ENCODE measurements at places on chromosomes 16 and 17.

DNA sequence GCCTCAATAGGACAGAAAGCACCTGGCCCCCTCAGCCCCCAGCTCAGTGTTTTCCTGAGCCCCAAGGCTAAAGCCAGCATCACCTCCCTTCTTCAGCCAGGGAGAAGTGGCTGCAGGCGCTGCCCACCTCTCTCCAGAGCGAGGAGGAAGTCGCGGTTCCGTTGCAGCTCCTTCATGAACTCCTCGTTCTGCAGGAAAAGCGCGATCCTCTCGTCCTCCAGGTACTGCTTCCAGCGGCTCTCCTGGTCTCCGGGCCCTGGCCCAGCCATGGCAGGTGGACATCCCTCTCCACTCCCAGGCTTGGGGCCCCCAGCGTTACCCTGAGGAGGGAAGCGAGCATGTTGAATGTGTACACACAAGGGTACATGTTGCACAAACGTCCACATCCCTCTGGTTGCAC is 22.7 kb upstream of the MRPS23 start:
- ATAC-seq = no peak

DNA sequence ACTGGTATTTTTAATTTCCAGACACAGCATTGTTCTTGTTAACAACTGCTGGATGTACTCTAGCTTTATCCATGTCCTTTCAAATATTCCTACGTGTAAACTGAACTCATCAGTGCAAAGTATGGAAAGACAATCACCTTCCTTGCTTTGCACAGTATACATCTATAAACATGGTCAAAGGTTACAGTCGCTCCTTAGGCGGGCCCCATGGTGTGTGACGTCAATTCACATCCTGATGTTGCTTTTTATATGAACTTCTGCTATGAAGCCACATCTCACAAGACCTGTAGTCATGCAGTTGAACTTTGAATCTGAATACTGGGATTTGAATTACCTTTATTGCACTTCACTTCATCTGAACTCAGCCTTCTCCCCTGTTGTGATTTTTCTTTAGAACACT is 447.6 kb upstream of the PSMD7 start:
- ATAC-seq = no peak

DNA sequence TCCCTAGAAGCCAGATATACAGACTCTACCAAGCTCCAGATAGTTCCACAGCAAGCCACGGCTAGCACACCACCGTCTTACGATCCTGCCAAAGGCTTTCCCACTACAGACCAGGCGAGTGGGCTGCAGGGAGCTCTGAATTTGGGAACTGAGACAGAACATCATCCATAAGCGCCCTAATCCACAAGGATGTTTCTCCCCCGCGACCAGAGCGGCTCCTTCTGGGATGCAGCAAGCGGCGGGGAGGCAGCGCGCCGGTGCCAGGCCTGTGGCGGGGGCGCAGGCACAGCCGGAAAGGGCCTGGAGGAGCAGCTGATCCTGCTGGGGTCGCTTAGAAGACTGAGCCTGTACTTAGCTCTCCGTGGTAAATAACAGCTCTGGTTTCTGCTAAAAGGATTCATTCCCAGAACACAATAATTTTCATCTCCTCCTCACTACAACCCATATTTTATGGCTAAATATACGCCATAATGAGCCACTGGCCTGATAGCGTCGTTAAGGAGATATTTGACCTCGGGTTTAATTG is 16.2 kb upstream of the FOXF1 start:
- no peak for ATAC-seq

- peak; percentile 42 for ATAC-seq
Measured at GRCh38 chr16:17461951-17462729, 8.6 kb downstream of the XYLT1 start.

DNA sequence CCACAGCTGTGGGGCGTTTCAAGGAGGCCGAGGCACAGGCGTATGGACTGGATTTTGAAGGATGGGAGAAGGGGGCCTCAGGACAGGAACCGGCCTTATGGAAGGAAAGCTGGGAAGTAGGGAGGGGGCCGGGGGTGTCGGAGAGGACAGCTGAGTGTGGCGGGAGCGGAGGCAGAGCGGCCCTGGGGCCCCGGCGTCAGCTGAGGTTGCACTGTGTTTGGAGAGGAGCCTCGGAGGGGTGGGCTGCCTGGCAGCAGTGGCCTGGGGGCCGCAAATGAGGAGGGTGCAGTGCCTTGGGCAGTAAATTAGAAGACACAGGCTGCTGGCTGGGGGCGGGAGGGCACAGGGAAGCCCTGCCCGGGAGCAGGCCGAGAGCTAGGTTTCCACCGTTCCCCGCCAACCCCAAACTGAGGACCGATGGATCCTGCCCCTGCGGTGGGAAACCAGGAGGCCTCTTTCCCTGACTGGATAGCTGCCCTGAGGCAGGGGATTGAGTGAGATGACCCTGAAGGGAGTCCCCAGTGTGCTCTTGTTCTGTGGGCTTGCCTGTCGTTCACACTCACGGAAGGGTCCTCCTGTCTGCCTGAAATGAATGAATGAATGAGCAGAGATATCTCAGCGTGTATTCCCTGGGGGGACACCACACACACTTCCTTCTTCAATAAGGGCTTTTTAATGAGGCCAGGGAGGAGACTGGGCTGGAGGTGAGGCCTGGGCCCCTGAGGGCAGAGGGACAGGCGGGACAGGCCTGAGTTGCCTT is 18.4 kb downstream of the FOXJ1 start:
- ATAC-seq = no peak

GRCh38 chr17:68222606-68223005 is 25.2 kb upstream of the AMZ2 start:
- no peak for ATAC-seq

DNA sequence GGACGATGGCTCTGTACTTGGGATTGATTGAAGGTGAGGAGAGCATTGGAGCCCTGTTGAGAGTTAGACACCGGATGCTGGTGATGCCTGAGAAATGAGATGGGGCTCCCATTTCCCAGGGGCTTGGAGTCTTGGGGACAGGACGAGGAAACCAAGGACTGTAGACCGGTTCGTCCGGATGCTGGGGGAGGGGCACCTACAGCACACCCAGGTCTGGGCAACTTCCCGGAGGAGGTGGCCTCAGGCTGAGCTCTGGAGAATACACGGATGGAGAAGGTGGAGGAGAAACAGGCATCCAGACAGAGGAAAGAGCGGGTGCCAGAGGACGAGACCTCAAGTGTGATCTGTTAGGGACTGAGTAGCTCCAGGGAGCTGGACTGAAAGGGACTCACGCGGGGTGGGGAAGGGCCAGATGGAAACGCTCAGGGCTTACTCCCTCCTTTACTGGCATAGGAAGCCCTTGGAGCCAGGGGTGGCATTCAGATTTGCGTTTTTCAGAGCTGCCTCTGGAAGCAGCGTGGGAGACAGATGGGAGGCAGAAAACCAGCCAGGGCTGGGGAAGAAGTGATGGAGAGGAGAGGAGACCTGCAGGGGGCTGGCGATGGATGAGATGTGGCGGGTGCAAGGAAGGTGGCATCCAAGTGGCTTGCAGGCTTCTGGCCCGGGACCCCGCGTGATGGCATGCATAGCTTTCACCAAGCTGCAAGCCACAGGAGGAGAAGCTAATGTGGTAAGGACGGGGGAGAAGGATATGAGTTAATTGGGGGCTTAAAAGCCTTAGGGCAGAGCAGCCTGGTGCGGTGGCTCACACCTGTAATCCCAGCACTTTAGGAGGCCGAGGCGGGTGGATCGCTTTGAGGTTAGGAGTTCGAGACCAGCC is 8.3 kb downstream of the C1QTNF1 start:
- ATAC-seq = no peak

DNA sequence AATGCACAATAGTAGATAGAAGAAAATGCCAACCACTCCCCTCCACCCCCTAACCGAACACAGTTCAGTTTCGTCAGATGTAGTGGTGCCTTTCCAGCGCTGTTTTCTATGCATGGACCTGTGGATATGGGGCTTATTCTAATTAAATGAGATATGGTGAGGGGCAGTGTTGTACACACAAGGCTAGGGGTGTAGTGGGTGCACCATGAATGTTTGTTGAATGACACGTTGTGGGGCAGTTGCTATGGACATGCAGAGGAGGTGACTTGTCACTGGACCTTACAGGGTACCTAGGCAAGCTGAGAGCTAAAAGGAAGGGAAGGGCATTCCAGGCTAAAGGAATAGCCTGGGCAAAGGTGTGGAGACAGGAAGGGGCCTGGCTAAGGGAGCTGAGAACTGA is 3.4 kb downstream of the PDK2 start:
- no peak for ATAC-seq

DNA sequence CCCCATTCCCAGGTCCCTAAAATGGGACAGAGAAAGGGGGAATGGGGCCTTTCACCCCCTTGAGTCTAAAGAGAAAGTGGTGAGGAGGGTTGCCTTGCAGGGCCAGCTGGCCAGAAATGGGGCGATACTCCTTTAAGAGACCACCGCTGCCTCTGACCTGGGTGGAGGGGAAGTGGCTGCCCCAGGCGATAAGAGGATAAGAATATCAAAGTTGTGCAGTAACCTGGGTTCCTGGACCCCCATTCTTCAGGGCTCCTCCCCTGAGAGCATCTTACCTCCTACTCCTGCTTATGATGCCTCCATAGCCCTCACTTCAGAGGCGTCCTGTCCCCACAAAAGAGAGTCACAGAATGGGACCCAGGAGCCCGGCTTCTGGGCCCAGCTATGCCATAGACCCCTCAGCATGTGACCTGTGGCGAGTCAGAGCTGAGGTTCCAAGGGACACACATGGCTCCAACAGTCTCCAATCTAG is 5.2 kb upstream of the TSPOAP1 start:
- no peak for ATAC-seq

GRCh38 chr17:10646392-10646990 is 10.6 kb downstream of the MYH3 start:
- peak; percentile 24 for ATAC-seq

- ATAC-seq = no peak
Measured at GRCh38 chr16:29321000-29321393, 85.5 kb downstream of the NPIPB11 start.

DNA sequence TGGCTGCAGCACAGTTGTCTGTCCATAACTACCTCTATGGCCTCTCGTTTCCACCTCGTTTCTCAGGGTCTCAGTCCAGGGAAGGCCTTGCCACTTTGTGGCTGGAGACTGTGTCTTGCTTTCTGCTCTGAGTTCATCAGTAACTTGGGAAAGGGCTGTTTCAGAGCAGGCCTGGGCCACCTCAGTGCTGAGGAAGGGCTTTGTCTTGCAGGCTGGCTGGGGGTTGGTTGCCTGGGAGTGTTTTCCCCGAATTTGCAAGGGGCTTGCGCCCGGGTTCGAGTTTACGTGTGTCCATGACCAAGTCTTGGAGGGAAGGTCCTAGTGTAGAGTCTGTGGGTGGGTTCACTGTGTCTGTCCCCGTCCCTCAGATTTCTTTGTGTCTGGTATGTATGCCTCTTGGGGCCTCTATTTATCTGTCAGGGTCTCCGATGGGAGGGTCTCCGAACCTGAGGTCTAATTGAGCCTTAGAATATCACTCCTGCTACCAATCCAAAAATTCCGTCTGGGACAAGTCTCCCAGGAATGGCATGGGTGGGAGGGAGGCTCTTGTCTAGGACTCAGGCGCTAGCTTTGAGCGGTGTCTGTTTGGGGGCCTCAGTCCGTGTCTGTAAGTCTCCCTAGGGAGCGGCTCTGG is 594 bp upstream of the TGFB1I1 start:
- ATAC-seq = no peak

DNA sequence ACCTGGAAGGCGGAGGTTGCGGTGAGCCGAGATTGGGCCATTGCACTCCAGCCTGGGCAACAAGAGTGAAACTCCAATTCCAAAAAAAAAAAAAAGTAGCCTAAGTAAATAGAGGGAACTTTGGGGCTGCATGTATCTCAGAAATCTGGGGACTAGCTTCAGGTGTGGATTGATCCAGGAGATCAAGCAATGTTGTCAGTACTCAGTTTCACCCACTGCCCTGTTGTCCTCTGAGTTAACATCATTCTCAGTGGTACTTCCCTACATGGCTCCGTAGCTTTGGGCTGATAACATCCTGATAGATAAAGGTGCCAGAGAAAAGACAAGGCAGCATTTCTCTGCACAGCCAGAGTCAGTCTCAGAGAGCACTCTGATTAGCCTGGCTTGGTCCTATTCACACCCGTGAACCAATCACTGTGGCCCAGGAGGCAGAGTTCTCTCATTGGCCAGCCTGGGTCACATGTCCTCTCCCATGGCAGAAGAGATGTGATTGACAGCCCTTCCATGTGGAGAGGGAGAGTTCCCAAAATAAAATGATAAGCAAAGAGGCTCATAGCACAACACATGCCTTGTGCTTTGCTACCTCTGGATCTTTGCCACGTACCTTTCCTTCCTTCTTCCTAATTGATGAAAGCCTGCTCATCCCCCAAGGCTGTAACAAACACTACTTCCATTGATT is 99.6 kb downstream of the ABCC1 start:
- ATAC-seq = no peak

- no peak for ATAC-seq
Measured at GRCh38 chr17:35236821-35237220, 6.1 kb upstream of the SLFN5 start.

GRCh38 chr16:3214904-3215600 is 19.9 kb downstream of the ZNF200 start:
- peak; percentile 66 for ATAC-seq

GRCh38 chr17:27532269-27533263 is 76.3 kb downstream of the KSR1 start:
- ATAC-seq = no peak

DNA sequence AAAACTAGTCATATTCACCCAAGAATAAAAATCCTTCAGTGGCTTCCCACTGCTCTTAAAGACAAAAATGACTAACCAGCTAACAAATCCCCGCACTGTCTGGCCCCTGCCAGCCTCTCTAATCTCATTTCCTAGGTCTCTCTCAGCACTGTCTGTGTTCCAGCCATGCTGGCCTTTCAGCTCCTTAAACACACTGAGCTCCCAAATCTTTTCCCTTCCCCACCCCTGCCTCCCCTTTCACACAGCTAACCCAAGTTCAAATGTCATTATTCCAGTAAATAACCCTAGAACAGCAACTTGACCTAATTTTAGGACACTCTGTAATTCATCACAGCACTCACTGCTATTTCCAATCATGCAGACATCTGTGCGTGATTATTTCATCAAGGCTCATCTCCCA is 7.8 kb downstream of the SHCBP1 start:
- no peak for ATAC-seq

DNA sequence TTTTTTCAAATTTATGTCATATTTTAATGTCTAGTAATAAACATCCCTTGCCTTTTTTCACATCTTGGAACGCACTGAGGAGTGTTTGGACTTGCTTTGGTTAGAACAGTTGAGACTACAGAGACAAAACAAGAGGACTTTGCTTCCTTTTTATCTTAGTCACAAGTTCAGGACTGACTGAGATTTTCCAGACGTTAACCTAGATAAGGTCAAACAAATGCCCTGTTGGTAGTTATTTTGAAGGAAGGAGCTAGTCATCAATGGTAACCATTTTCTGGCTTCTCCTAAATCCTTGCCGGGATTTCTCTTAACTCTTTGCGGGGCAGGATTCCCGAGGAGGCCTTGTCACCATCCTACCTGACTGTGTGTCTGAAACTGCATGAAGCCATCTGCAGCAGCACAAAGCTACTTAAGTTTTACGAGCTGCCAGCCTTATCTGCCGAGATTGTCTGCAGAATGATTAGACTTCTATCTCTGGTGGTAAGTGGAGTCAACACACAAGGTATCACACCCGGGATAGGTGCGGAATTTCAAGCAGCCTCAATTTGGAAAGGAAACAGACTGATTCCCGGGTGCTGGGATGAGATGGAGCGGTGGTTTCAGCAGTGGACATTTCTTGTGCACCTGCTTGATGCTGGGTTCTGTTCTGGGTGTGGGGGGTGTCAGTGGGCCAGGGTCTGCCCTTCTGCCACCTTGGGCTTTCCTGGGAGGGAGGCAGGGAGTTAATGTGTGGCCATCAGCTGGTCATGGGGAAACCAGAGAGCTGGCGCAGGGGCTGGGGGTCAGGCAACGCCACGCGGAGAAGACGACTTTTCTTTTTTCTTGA is 48.3 kb downstream of the RNF213 start:
- ATAC-seq = no peak

- ATAC-seq = no peak
Measured at GRCh38 chr17:73320601-73321264, 8.9 kb upstream of the CDC42EP4 start.
